ENCODE measurements at places on chromosomes 4 and X. TPM values are rescaled to one million over a fixed set of nuclear protein-coding genes. Genes with fewer than 3 reads are reported as not detected.

GRCh38 chr4:40962551-40963180 lies 212.9 kb downstream of the NSUN7 start:
- DNase-seq, result no peak

- DNase-seq, result no peak
These were observed 82.6 kb downstream of the NBDY start for GRCh38 chrX:56811599-56811998.

The FOXR2 gene
- not detected for total RNA-seq

The ARR3 gene
- total RNA-seq, result not detected

The RADX gene
- total RNA-seq, result 7.8 TPM

- DNase-seq, result no peak
These were observed 71.3 kb downstream of the PAK3 start for GRCh38 chrX:111167334-111167733.

DNA sequence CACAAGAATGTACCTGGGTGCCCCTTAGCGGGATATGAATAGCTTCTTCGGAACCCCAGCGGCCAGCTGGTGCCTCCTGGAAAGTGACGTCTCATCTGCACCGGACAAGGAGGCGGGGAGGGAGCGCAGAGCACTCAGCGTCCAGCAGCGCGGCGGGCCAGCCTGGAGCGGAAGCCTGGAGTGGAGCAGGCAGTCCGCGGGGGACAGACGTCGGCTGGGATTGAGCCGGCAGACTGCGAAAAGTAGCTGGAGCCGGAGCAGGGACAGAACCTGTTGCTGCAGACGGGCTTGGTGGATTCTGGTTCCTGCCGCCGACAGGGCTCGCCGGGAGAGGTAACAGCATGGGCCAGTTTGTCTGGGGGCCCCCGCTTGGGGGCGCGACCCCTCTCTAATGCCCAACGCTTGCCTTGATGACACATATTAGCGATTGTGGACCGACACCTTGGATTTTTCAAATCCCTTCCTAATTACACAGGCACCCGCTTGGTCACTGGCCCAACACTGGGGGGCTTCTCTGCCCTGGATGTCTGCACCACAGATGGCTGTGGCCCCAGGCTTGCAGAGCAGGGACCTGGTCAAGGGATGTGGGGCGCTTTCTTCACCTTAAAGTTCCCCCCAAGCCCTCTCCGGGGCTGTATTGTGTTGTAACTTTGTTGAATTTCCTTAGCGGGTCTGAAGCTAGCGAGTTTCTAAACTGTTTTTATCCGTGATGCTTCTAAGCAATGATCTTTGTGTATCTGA lies at the start of gene NPFFR2:
NPFFR2 (plus strand) TSS at position 133 of the 741 bp plus-strand sequence. CDS start 96,592 bp downstream, outside the sequence.
- DNase-seq, result peak; percentile 9

DNA sequence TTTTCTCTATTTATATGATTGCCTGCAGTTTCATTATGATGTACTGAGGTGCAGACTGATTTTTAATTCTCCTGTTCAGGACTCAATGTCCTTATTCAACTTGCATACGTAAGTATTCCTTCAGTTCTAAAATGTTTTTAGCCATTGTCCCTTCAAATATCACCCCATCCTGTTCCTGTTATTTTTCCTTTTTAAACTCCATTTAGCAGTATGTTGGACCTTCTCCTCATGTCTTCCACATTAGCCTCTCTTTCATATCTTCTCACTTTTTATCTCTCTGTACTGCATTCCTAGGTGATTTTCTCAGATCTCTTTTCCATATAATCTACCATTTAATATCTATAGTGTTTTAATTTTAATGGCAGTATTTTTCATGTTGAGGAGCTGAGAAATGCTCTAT lies 317.7 kb downstream of the NR3C2 start:
- DNase-seq, result no peak

GRCh38 chrX:46317163-46317562 lies 228.1 kb downstream of the ZNF674 start:
- DNase-seq, result no peak

GRCh38 chr4:72283357-72283756 lies 251.6 kb downstream of the NPFFR2 start:
- DNase-seq, result no peak

GRCh38 chr4:150874338-150875226 lies 140.5 kb downstream of the LRBA start:
- peak; percentile 49 for DNase-seq

The CFI gene
- 3.1 TPM for total RNA-seq

DNA sequence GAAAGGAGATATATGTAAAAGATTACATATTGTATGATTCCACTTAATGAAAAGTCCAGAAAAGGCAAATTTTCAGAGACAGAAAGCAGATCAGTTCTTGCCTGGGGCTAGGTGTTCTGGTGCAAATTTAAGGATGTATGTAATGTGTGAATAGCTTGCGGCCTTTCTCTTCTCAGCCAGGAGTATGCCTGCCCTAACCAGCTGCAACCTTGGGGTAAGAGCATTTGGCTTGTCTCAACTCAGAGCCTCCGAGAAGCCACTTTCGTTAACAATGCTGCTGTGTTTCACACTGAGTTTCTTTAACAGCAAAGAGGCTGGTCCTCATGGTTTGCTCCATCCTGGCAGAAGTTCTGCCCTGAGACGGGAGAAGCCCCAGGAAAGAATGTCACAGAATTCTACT lies 102.7 kb downstream of the SPCS3 start:
- no peak for DNase-seq

DNA sequence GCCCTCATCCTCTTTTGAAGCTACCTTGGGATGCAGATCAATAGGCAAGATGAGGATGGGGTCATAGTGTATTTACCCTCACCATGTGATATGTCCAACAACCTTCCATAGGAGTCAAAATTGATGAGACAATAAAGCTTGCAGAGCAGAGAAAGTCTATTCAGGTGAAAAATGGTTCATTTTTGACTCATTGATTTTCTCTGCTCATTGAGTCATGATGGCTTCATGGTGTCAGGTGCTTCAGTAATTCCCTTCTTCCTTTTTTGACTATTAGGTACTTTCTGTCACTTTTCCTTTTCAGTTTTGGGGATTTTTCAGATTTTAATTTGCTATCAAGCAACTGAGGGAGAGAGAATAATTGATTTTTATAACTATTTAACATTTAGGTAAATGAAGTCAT lies 55.9 kb upstream of the IL2 start:
- DNase-seq, result no peak

DNA sequence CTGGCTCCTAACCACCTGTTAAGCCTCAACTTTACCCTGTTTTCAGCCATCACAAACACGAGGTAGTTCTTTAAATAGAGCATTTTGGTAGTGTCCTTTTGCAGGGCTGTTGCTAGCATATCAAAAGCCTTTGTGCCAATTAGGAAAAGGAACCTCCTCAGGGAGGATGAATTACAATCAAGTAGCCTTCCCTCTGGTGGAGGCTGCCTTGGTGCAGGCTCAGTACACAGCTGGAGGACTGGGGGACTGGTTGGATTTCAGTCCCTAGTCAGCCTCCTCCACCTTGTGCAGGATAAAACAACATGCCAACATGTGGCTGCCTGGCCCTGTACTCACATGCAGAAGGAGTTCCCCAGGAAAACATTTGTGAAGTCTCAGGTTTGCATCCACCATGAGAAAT lies 53.1 kb downstream of the RASGEF1B start:
- DNase-seq, result no peak

- DNase-seq, result no peak
These were observed 558.3 kb upstream of the GRIA3 start for GRCh38 chrX:122625821-122626220.

DNA sequence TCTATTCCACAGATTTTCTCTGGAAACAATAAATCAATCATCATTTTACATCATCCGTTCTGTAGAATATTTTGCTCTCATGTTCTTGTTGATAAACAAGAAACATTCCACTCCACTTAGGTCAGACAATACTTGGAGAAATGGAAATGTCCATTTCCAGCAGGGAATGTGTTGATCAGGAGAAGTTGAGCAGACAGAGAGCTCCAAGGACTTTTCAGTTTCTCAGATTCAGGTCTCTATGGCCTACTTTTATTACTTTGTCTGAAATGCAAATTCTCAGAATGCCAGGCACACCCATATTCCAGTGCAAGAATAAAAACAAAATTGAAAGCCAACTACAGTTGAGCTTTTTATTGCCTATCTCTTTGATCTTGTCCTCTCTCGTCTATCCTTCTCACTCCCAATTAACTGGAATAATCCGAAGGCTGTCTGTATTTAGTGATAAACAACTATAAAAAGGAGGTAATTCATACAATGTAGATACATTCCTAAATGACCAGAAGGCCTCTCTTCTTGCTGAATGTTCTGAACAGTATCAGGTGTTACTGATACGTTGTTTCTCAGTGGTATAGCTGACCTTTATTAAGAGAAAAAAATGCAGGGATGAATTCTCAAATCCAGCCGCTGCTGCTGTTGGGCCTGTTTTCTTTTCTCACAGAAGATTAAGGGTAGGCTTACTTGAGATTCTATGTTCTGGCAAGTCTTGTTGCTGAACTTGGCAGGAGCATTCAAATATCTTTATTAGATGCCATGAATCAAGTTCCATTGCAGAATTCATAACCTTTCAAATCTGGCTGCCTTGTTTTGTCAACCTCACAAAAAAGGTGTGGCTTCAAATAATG lies 72.1 kb downstream of the HPGD start:
- no peak for DNase-seq

- no peak for DNase-seq
These were observed 2.6 kb downstream of the SLC9B2 start for GRCh38 chr4:103073792-103074438.

DNA sequence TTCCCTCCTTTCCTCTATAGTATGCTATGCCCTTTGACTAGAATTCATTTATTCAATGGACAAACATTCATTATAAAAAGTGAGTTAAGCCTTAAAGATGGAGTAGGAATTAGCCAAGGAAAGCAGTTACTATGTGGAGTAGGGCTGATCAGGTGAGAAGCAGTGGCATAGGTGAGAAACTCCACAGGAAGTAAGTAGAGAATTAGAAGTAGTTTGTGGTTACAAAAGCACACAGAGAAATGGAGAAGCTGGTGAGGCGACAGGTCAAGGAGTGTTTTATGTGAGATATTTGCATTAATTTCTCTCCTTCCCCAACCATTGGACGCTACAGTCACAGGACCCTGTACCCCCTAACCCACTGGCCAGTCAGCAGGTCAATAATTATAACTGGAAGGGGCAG lies 30.6 kb downstream of the SETD7 start:
- DNase-seq, result no peak

DNA sequence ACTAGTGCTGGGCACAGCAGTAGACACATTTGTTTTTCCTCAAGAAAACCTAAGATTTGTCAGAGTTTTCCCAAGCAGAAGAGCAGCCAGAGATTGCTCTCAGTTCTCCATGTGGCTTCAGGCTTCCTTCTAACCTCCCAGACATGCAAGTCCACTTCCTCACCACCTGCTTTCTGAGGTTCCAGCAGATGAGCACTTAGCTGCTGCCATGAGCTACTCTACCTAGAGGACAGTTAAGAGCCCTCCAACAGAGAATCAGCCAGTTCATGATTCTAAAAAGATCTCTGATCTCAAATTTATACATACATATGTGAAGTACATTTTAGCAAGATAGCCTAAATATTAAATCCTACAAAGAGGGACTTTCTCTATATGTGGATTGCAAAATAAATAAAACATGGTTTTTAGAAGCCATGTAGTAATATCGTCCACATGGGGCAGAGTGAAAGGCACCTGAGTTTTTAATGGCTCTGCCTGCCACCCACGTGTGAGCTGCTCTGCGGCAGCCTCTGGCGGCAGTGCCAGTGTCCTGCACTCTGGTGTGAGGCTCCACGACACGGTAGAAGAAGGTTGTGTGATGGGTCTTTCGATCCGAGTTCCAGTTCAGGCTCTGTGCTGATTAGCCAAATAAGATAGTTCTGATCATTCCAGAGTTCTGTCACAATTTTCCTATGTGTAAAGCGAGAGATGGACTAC lies 10.3 kb downstream of the CYP4V2 start:
- no peak for DNase-seq

The TSPAN5 gene
- total RNA-seq, result 90.5 TPM

DNA sequence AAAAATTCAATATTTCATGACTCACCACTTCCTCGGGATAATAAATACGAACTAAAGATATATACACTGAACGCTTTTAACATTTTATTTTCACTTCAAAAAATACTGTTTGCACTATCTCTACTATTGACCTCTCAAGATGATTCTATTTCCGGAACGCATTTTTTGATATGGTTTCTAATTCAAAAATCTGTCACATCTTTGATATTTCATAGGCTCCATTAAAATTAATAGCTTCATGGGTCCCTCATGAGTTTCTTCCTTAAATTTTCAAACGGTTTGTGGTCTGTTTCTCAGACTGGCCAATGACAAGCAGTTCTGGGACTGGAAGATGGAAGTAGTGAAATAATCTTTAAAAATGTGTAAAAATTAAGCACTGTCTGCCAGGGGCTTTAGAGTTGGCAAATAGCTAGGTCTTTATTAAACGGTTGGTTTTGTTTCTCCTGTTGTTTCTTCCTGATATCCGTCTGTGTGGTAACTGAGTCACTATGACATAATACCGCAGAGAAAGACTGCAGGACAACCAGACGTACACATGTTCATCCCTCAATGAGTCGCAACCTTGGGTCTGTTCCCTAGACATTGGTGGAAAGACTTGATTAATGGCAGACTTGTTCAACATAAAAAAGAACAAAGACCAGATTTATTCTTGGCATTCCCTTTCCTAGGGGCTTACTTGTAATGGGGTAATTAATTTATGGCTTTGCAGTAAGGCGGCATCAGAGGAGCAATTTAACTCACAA lies 133.8 kb downstream of the PALLD start:
- no peak for DNase-seq

DNA sequence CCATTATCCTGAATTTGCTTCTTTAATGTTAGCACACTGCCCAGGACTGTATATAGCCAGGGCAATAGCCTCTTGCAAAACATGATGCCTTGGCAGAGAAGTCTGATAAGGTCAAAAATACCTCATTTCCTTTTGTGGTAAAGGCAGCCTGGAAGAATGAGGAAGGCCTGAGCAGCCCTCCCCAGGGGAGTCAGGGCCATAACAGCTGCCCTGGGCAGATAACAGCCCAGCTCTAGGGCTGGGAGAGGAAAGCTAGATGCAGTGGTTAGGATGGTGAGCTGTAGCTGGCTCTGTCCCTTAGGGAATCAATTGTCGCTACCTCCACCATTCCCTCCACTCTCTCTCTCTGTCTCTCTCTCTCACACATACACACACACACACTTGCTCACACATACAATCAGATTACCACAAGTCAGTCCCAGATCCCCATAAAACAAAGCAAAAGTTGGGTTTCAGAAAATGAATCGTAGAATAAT lies 29.2 kb downstream of the EFHC2 start:
- DNase-seq, result no peak

- DNase-seq, result no peak
These were observed 4.4 kb upstream of the MSL3 start for GRCh38 chrX:11753668-11754067.

- no peak for DNase-seq
These were observed 56.8 kb upstream of the PLS3 start for GRCh38 chrX:115504167-115504566.

DNA sequence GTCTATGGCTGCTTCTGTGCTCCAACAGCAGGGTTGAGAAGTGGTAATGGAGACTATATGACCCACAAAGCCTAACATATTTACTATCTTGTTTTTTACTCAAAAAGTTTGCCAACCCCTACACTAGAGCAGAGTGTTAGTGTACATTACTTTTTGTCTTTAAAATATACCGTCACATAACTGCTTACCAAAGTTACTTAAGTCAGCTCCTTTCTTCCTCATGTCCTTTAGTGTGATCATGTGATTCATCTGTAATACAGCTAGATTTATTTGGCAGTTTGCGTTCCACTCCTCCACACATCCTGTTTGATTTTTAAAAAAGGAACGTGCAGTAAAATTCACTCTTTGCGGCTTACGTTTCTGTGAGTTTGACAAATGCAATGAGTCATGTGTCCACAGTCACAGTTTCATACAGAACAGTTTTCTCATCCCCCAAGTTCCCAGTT lies 162.4 kb upstream of the GPRIN3 start:
- DNase-seq, result no peak
